ENCODE measurements at places on chromosomes 5 and 9.

DNA sequence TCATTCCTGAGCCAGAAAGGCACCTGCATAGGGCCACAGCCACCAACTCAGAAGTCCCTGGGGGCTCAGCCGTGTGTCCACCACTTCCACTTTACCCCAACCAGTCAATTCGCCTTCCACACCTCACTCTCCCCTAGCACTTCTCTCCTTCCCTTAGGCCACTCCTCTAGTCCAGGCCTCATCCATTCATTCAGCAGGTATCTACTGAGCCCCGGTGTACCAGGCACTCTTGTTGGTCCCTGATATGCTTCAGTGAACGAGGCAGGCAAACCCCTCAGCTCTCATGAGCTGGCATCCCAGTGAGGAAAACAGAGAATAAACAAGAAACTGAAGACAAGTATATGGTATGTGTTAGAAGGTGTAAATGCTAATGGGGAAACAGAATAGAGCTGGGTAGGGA is 28.7 kb downstream of the NDUFA8 start:
- DNase-seq, result no peak

DNA sequence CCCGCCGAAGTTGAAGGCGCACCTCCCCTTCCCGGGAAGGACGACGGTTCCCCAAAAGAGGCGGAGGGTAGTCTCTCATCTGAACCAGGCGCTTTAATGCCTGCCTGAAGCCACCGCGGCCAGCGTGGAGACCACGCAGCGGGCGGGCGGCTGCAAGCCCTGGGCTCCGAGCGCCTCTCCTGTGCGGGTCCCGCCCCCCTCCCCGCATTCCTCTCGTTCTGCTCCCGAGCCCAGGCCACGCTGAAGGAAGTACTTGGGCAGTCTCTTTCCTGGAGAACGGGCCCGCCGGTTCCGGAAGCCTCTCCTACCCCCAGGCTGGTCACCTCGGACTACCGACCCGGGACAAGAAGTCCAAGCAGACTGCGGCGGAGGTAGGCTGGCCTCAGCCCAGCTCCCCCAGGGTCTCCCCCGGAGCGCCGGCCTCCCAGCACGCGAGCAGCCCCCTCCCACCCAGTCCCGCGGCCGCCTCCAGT is 571 bp downstream of the PPIC start:
- DNase-seq, result no peak

DNA sequence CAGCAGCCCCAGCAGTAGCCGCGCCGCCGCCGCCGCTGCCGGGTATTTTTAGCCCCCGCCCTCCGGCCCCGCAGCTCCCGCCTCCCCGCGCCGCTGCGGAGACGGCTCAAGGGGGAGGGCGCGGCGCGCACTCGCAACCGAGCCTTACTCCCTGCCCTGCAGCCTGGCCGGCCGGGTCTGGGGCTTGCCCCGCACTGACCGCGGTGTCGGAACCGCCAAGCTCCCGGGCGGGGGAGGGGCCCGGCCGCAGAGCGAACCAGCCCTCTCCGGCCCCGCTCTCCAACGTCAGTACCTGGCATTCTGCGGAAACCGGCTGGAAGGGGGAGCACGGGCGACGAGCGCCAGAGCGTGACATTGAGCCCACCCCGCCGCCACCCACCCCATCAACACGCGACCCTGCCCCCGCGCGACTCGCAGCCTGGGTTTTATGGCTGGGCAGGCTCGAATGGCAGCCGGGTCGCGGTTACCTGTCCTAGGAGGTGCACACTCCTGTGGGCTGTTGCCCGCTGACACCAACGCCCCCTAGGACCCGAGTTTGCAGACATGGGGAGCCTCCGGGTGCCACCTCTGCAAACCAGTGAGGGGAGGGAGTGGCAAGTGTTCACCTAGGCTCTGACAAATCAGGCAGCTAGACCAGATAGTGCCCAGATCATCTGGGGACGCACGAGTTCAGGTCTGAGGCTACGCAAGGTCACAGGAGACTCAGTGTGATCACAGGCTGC is at the start of gene ACSL6:
TSS of gene ACSL6 (minus strand) at position 37 of the 722 bp plus-strand sequence. CDS start 105 bp downstream, outside the sequence.
- DNase-seq, result no peak

DNA sequence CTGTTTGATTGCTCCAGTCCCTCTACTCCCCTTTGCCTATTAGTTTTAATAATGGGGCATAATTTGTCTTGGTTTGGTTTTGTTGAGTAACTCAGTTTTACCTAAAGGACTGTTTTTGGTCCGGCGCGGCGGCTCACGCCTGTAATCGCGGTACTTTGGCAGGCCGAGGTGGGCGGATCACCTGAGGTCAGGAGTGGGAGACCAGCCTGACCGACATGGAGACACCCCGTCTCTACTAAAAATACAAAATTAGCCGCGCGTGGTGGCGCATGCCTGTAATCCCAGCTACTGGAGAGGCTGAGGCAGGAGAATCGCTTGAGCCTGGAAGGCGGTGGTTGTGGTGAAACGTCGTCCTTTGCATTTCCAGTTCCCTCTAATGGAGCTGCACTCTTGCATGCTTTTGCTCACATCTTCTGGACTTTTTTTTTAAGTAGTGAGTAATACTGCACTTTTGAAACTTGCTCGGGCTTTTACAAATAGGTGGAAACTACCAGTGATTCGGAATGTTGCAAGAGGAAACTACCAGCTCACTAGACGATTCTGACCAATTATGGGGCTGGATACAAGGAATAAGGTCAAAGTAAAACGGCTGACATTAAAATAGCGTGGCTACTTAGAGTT is 721 bp upstream of the MAML1 start:
- peak; percentile 2 for DNase-seq

- no peak for DNase-seq
These were observed 51.8 kb downstream of the WDR36 start for GRCh38 chr5:111143910-111144309.

DNA sequence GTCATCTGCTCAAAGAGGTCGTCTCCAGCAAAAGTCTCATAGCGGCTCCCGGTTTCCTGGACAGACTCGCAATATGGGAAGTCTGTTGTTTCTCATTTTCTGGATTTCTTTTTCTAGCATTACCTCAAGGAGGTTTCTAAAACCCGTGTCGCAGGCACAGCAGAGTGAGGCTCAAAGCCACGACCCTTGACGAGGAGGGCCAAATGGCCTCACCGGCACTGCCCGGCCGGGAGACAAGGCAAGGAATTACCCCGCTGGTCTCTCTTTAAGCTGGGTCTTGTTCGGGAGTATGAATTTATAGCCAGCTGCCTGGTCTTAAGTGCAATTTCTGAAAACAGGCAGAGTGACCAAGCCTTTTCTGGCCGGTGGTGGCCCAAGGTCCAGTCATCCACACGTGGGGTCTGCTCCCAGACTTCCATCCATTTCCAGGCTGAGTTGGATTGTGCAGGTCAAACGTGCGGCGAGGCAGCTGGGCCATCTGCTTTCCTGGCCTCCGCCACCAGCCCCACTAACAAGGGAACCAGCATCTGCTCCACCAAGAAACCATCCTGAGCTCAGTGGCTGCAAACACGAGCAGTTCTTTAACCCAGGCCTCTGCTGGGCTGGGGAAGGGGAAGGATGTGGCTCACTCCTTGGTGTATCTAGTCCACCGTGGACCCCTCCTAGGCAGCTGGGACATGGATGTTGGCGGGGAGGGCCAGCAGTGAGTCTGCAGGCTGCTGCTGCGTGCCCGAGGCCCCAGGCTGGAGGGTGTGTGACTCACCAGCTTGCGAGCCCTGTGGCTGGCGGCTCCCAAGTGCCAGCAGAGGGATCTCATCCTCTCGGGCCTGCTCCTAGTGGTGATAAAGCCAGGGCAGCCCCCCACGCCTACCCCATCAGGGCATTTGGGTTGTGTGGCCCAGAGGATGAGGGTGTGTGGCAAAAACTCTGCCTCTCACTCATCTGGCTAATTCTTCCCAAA is 55.6 kb upstream of the COL5A1 start:
- DNase-seq, result no peak

DNA sequence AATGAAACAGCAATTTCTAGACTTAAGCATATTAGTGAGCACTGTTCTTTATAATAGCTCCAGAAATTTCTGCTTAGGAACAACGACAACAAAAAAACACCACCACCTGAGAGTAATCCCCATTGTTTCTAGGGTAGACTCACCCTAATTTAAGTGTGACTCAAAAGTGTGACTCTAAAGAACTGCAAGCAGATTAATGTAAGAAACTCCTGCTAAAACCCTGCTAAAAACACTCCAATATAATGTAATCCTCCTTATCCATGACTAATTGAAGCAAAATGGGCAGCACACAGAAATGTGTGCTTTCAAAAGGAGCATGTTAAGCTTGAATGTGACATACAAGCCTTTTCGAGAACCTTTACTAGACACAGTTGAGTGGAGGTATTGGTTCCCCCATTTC is 296.0 kb downstream of the EPB41L4A start:
- no peak for DNase-seq

DNA sequence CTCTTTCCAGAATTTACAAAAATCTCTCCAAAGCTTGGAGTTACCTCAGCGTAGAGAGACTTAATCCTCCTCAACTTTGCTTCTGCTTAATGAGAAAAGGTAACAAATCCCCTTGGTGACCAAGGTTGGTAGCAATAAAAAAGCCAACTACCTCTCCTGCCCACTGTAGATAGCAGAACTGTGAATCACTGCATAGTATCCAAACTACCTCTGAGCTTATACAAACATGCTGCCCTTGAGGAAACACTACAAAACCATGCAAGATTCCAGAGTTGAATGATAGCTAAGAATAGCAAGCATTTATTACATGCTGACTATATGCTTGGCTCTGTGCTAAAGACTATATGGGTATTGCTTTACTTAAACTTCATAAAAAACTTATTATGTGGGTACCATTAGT is 2.8 kb upstream of the ADAMTS12 start:
- no peak for DNase-seq

GRCh38 chr9:101764472-101764871 is 26.0 kb upstream of the GRIN3A start:
- DNase-seq, result no peak

GRCh38 chr5:156981481-156981880 is 18.5 kb upstream of the TIMD4 start:
- no peak for DNase-seq

DNA sequence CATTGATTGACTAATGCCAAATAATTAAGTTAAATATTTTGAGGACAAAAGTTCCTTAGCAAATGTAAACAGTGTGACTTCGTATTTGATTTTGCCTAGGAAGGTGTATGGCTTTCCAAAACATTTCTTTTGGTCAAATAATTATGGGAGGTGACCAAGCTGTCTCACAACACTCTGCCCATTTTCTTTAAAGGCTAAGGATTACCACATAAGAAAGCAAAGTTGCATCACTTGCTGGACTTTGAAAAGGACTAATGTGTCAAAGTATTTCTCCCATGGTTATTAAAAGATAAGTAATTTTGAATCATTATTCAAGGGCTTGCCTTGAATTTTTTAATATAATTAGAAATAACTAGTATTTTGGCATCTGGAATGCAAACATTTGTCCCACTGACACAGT is 74.7 kb downstream of the HAPLN1 start:
- no peak for DNase-seq

- no peak for DNase-seq
These were observed 159.6 kb downstream of the ACTL7B start for GRCh38 chr9:108696156-108696555.

GRCh38 chr5:68367287-68367686 is 151.7 kb downstream of the PIK3R1 start:
- no peak for DNase-seq

DNA sequence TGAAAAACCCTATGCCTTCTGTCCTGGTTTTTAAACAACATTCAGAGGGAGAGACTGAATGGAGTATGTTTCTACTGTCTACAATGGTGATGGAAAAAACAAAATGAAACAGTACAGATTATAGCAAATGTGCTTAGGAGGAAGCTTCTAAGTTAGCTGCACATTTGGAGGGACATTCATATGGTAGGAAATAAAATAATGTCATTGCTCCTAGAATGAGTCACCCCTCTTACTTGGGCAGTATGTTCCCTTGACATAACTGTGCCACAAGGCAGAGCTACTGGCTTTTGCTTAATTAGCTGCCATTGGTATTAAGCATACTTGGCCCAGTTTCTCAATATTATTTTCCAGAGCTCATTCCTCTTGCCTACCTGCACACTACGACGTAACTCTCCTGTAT is 128.9 kb downstream of the GDNF start:
- DNase-seq, result no peak

DNA sequence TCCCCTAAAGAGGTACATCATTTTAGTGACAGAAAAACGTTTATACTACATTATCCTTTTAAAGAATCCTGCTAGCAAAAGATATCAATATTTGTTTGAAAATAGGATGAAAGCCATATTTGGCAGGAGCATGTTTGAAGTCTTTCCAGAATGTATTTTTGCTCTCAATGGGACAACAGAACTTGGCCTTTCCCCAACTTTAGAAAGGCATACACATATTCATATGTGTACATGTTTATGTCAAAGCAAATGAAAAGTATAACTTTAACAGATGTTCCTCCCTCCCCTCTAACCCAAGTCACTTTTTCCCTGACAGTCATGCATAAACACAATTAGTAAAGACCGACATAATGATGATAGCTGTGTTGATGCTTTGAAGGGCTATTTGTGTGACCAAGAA is 427.8 kb upstream of the CDH6 start:
- DNase-seq, result no peak

- DNase-seq, result no peak
These were observed 42.3 kb downstream of the HTR1A start for GRCh38 chr5:63919763-63920478.

GRCh38 chr5:141596867-141597266 is 21.9 kb downstream of the DIAPH1 start:
- DNase-seq, result no peak

- no peak for DNase-seq
These were observed 17.8 kb upstream of the SLC6A19 start for GRCh38 chr5:1183424-1184162.

DNA sequence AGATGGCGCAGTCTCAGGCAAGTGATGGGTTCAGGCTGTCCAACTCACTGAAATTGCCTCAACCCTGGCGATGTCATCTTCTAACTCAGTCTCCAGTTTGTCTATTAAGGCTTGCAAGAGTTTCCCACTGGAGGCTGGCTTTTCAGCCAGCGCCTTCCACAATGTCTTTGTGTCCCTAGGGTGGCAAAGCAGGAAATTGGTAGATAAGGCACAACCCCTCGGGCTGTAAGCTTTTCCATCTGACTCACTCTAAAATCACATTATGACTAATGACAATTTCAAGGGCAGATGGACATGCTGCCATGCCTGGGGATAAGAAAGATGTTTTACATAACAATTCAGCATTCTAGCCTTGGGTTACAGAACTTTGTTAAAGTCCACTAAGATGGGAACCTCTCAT is 61.9 kb downstream of the MROH2B start:
- DNase-seq, result no peak

- no peak for DNase-seq
These were observed 82.6 kb upstream of the GAS1 start for GRCh38 chr9:87029905-87030304.

DNA sequence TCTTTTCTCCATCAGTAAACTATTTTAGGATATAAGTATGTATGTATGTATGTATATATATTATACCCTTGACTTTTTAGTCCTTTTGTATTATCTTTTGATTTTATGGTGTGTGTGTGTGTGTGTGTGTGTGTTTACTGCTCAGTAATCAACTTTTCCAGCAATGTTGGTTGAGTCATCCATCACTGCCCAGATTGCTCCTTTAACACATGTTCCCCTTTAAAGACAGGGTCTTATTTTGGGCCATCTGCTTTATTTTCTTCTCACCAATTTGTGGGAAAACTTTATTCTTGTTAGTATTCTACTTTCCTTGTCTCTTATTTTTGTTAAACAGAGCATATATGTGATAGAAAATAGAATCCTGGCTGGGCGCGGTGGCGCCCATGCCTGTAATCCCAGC is 28.1 kb downstream of the ANKRD33B start:
- DNase-seq, result no peak

- no peak for DNase-seq
These were observed 2168.1 kb downstream of the MAT2B start for GRCh38 chr5:165673499-165673898.

GRCh38 chr5:119945691-119946090 is 316.3 kb downstream of the FAM170A start:
- DNase-seq, result no peak
